Naive B cell (primary cell): ENCODE measurements at places on chromosomes 5 and 9. TPM values are rescaled to one million over a fixed set of nuclear protein-coding genes. Genes with fewer than 3 reads are reported as not detected.

GRCh38 chr9:132199056-132199455 lies 37.2 kb downstream of the NTNG2 start:
- peaks cover 19% of the 10 kb centered on the region for H3K27me3 ChIP-seq
- no peaks in the 10 kb centered on the region for H3K4me1 ChIP-seq
- no peak for DNase-seq
- no peak overlapping the region for H3K4me3 ChIP-seq
- H3K27ac ChIP-seq: no peak overlapping the region

DNA sequence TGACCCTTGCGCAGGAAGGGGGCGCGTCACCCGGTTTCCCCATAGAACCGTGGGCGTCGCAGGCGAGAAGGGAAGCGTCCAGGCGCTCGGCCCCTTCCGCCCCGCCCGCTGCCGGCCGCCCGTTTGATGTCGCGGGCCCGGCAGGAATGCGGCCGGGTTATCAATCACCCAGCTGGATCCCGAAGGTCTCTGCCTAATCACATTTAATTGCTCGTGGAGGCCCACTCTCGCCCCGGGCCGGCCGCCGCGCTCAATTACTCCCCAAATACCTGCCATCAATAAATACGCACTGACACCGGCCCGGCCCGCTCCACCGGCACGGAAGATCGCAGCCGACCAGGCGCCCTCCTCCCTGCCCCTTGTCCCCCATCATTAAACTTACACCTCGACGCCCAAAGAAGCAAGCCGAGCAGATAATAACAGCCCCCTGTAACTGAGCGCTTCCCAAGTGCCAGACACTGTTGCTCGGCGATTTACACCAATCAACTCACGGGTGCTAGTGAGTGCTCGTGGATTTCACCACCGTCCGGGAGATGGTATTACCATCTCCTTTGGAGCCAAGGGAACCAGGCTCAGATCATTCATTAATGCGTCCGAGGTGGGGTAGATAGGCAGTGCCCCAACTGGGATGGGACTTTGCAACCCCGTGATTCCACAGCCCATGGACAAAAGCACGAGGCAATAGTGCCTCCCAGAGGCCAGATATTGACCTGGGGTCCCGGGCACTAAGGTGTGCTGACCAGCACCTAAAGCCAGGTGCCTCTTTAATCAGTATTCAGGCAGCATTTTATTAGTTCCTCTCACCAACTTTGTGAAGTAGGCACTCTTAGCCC lies 11.3 kb downstream of the MSX2 start:
- H3K27me3 ChIP-seq: peaks cover 35% of the 10 kb centered on the region
- no peak overlapping the region for H3K4me3 ChIP-seq
- H3K4me1 ChIP-seq: peaks cover 4% of the 10 kb centered on the region
- DNase-seq: no peak

GRCh38 chr9:72983512-72984225 lies 30.8 kb upstream of the ALDH1A1 start:
- DNase-seq: no peak
- H3K27me3 ChIP-seq: no peaks in the 10 kb centered on the region
- H3K4me3 ChIP-seq: no peak overlapping the region
- H3K4me1 ChIP-seq: no peaks in the 10 kb centered on the region
- no peaks in the 10 kb centered on the region for H3K36me3 ChIP-seq

Gene SHISAL2B
- not detected for polyA plus RNA-seq

GRCh38 chr5:175696139-175696854 lies 38.4 kb downstream of the HRH2 start:
- no peaks in the 10 kb centered on the region for H3K36me3 ChIP-seq
- no peak for DNase-seq
- H3K4me1 ChIP-seq: peaks cover 5% of the 10 kb centered on the region
- no peak overlapping the region for H3K27ac ChIP-seq
- H3K27me3 ChIP-seq: peaks cover 5% of the 10 kb centered on the region
- H3K4me3 ChIP-seq: no peak overlapping the region

Gene PCDHA13
- polyA plus RNA-seq: not detected

Gene CDH6
- polyA plus RNA-seq: not detected

Gene NTNG2
- polyA plus RNA-seq: 4.0 TPM

Gene CAPSL
- not detected for polyA plus RNA-seq

Gene IL5
- not detected for polyA plus RNA-seq

- H3K4me1 ChIP-seq: peaks cover 63% of the 10 kb centered on the region
- no peak for DNase-seq
- H3K36me3 ChIP-seq: no peaks in the 10 kb centered on the region
- no peaks in the 10 kb centered on the region for H3K27me3 ChIP-seq
- H3K4me3 ChIP-seq: peak overlapping the region; percentile 96
Measured at GRCh38 chr5:138542180-138542955, 668 bp downstream of the ETF1 start.

DNA sequence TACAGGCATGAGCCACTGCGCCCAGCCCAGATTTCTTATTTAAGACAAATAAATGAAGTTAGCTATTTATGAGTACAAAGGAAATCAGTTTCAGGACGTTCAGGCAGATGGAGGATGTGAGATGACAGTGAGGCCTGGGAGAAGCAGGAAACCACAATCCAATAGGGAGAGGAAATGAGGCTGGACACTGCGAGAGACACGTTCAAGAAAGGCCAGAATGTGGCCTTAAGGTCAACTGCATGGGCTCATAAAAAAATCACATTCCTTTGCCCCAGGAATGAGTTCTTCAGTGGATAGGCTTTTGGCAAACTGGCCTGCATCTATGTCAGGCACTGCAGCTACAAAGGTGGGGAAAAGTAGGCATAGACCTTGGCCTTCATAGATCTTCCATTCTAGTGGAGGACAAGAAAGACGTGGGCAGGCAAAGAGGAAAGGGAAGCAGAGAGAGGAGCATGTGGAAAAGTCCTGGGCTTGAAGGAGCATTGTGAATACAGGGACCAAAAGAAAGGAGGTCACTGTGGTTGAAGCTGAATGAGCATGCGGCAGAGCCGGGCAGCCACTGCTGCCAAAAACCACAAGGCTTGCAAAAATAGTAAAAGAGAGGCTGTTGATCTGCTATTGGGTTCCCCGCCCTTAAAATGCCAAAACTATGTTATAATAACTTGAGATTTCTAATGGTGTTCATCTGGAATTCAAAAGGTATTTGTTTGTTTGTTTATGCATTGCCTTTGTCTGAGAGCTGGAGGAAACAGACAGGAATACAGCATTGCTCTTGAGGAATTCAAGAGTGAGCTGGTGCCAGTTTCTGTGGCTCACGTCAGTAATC lies 133.0 kb downstream of the GNA14 start:
- no peak for DNase-seq
- no peak overlapping the region for H3K4me3 ChIP-seq
- no peaks in the 10 kb centered on the region for H3K36me3 ChIP-seq

GRCh38 chr9:135790356-135790755 lies 88.4 kb downstream of the KCNT1 start:
- H3K27ac ChIP-seq: no peak overlapping the region
- no peak for DNase-seq
- no peak overlapping the region for H3K4me3 ChIP-seq
- H3K27me3 ChIP-seq: no peaks in the 10 kb centered on the region
- no peaks in the 10 kb centered on the region for H3K36me3 ChIP-seq

DNA sequence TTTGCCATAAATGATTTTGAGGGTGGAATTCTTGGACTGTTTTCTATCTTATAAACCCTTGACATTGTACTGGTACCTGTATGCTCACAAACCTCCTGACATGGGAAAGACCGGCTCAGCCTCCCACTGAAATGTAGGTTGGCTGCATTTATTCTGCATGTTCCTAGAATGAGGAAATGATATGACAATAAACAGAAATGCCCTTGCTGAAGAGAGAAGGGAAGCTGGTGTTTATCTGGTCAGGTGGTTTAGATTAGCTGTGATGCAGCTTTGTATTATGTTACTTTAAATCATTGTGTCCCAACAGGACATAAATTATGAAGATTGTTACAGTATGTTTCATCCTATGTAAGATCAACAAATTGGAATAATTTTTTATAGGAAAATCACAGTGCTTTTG lies 23.1 kb upstream of the CATSPER3 start:
- H3K4me1 ChIP-seq: peaks cover 3% of the 10 kb centered on the region
- DNase-seq: no peak
- no peak overlapping the region for H3K27ac ChIP-seq
- no peaks in the 10 kb centered on the region for H3K27me3 ChIP-seq
- no peaks in the 10 kb centered on the region for H3K36me3 ChIP-seq

DNA sequence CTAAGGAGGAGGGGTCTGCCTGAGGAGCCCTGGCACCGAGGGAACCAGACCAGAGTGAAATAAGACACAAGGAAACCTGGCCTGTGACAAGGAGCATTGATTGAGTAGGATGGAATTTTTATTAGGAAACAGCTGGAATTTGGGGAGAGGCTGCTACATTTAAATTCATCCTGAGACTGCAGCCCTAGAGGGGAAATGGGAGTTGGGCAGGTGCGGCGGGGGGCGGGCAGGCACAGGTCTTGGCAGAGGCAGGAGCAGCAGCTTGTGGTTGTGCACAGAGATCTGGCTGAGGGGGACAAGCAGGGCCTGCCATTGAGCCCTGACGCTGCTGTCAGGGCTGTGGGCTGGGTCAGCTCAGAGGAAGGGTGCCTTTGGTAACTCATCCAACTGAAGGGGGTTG lies 71.6 kb downstream of the PCDH1 start:
- H3K36me3 ChIP-seq: no peaks in the 10 kb centered on the region
- H3K27ac ChIP-seq: no peak overlapping the region
- peaks cover 76% of the 10 kb centered on the region for H3K27me3 ChIP-seq
- peaks cover 3% of the 10 kb centered on the region for H3K4me1 ChIP-seq
- no peak for DNase-seq

- H3K4me1 ChIP-seq: peaks cover 3% of the 10 kb centered on the region
- no peaks in the 10 kb centered on the region for H3K27me3 ChIP-seq
- H3K4me3 ChIP-seq: no peak overlapping the region
- no peak overlapping the region for H3K27ac ChIP-seq
- no peaks in the 10 kb centered on the region for H3K36me3 ChIP-seq
- no peak for DNase-seq
Measured at GRCh38 chr5:35678661-35679060, 61.0 kb downstream of the SPEF2 start.

Gene TICAM2
- polyA plus RNA-seq: not detected

Gene CA9
- not detected for polyA plus RNA-seq

- no peak for DNase-seq
- no peak overlapping the region for H3K27ac ChIP-seq
- H3K27me3 ChIP-seq: no peaks in the 10 kb centered on the region
- H3K4me1 ChIP-seq: no peaks in the 10 kb centered on the region
- no peaks in the 10 kb centered on the region for H3K36me3 ChIP-seq
- H3K4me3 ChIP-seq: no peak overlapping the region
Measured at GRCh38 chr9:14095277-14095676, 218.7 kb downstream of the NFIB start.

DNA sequence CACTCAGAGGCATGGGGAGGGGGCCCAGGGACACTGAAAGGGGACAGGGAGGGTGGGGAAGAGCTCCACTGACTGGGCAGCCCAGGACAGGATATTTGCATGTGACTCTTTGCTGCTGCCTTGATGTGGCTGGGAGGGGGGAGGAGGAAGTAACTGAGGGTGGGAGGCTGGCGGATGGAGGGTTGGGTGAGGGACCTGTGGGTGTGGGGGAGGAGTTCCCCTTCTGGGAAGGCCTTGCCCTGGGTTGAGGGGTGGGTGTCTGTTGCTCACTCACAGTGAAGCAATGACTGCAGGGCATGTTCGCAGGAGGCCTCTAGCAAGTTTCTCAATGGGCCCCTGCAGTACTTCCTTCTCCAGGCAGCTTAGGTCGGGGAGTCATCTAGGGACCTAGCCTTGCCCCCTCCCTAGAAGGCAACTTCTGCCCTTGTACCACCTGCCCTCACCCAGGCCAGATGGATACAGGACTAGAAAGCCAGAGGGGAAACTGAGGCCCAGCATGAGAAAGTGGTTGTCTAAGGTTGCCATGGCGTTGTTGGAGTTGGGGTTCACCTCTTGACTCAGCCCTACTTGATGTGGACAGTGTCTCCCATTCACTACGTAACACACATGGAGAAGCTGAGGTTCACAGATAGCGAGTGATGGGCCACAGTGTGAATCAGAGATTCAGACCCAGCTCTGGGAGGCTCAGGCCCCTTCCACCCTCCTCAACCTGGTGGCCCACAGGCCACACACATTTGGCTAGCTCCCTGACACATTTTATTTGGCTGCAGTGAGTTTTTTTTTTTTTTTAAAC lies 3.0 kb downstream of the GRK6 start:
- no peaks in the 10 kb centered on the region for H3K36me3 ChIP-seq
- peaks cover 53% of the 10 kb centered on the region for H3K4me1 ChIP-seq
- H3K27me3 ChIP-seq: no peaks in the 10 kb centered on the region

Gene AJM1
- not detected for polyA plus RNA-seq

- H3K4me3 ChIP-seq: peak overlapping the region; percentile 91
- no peaks in the 10 kb centered on the region for H3K27me3 ChIP-seq
- H3K36me3 ChIP-seq: peaks cover 16% of the 10 kb centered on the region
- H3K27ac ChIP-seq: peak overlapping the region; percentile 90
- peak; percentile 40 for DNase-seq
Measured at GRCh38 chr5:122780296-122780695, 5.4 kb downstream of the SNX2 start.

DNA sequence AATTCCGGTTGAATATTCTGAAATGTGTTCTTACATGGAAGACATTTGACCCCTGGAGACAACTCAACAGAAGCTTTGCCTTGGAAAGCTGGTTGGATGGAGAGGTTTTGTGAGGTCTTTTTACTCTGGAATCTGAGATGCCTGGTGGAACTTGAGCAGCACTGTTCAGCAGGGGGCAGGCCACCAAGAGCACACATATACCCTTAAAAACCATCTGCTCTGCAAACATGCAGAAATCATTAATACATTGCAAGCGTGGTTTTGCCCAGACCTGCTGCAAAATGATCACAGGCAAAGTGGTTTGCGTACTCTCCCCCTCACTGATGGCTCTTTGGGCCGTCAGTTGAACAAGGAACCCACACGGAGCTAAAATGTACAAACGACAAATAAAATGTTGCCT lies 32.8 kb upstream of the DAP start:
- H3K36me3 ChIP-seq: no peaks in the 10 kb centered on the region
- peak overlapping the region; percentile 8 for H3K27ac ChIP-seq
- no peaks in the 10 kb centered on the region for H3K4me1 ChIP-seq

Gene ATP10B
- polyA plus RNA-seq: not detected

DNA sequence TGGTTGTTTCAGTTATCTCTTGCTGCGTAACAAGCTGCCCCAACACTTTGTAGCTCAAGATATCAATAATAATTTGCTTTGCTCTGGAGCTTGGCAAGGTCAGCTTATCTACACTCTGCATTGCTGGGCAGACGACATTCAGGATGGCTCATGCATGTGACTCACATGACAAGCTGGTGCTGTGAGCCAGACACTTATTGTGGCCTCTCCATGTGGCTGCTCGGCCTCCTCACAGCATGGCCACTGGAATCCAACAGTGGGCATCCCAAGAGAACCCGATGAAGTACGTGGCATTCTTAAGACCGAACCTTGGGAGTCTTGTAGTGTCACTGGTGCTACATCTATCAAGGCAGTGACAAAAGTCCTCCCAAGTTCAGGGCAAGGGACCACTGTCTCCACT lies 94.2 kb upstream of the MVB12B start:
- H3K27ac ChIP-seq: no peak overlapping the region
- no peak overlapping the region for H3K4me3 ChIP-seq
- H3K4me1 ChIP-seq: peaks cover 1% of the 10 kb centered on the region
- peaks cover 42% of the 10 kb centered on the region for H3K27me3 ChIP-seq
- DNase-seq: no peak
- H3K36me3 ChIP-seq: no peaks in the 10 kb centered on the region

GRCh38 chr5:59317023-59317773 lies 576.3 kb downstream of the PDE4D start:
- no peak overlapping the region for H3K4me3 ChIP-seq
- no peaks in the 10 kb centered on the region for H3K4me1 ChIP-seq
- no peaks in the 10 kb centered on the region for H3K27me3 ChIP-seq
- H3K27ac ChIP-seq: no peak overlapping the region

Gene PRDM9
- not detected for polyA plus RNA-seq

GRCh38 chr5:144712090-144712489 lies 541.4 kb downstream of the KCTD16 start:
- peak overlapping the region; percentile 34 for H3K27ac ChIP-seq
- H3K4me3 ChIP-seq: peak overlapping the region; percentile 77
